Stimulated activated CD8-positive, alpha-beta memory T cell treated with anti-CD3 and anti-CD28 coated beads, Interleukin-15, amount 100 ng/mL, for 1 hour (primary cell): ENCODE measurements at places on chromosomes 5 and 9.

DNA sequence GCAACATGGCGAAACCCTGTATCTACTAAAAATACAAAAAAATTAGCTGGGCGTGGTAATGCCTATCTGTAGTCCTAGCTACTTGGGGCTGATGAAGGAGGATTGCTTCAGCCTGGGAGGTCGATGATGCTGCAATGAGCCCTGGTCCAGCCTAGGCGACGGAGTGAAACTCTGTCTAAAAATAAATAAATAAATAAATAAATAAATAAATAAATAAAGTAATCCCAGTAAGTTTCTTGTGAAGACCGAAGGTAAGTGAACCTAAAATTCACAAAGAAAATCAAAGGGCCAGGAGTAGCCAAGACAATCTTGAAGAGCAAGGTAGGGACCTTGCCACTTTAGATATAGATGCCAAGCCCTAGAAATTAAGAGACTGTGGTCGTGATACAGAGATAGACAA is 68.1 kb upstream of the DHFR start:
- DNase-seq, result no peak

- DNase-seq, result no peak
These were observed 54.4 kb downstream of the ZNF622 start for GRCh38 chr5:16411235-16411634.

- no peak for DNase-seq
These were observed 132.2 kb downstream of the RXRA start for GRCh38 chr9:134458207-134459108.

GRCh38 chr9:92325991-92326500 is 293 bp downstream of the CENPP start:
- DNase-seq, result no peak

- no peak for DNase-seq
These were observed 3.7 kb upstream of the TIFAB start for GRCh38 chr5:135455876-135456237.

- DNase-seq, result no peak
These were observed 147.7 kb downstream of the SREK1 start for GRCh38 chr5:66291771-66292170.

GRCh38 chr5:143244000-143244736 is 159.3 kb downstream of the NR3C1 start:
- no peak for DNase-seq

DNA sequence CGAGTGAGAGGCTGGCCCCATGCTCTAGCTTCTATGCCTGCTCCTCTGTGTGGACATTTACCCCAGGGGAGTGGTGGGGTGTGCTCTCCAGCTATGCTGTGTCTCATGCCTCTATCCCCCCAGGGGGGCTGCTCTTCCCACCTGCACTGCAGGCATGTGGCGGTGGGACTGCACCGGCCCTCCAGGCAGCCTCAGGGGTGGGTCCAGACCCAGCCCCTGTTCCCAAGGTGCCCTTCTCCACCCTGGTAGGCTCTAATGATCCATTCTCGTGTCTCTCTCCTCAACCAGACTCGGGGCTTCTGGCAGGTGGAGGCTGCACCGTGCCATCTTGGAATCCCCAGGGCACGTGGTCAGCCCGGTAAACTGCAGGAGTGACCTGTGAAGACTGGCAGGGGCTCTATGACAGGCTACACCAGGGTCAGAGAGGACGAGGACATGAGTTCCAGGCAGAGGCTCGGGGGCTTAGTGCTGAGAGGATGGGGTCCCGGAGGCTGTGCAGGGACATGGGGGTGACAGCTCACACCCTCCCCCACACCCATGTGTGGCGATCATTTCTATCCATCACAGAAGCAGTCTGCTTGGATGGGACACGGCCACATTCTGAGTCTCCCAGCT is 22.7 kb upstream of the COL5A1 start:
- DNase-seq, result no peak

- DNase-seq, result no peak
These were observed 45.2 kb upstream of the GLIPR2 start for GRCh38 chr9:36091026-36091953.

DNA sequence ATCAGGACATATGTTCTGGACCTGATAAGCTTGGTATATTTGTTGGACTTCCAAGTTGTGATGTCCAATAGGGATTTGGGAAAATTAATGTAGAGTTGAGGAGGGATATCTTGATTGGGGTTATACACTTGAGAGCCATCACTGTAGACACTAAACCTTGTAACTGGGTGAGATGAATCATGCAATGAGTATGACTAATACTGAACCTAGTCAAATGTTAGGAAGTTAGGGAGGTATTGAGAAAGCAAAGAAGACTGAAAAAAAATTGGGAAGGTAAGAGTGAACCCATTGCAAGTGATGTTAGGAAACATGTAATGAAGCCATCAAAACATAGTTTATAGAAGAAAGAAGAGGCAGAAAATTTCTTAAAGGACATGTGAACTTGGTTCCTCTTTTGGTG is 668.4 kb upstream of the CDH9 start:
- no peak for DNase-seq

GRCh38 chr5:40928886-40929448 is 19.7 kb downstream of the C7 start:
- DNase-seq, result no peak

GRCh38 chr5:175325681-175326080 is 118.3 kb downstream of the DRD1 start:
- no peak for DNase-seq

- no peak for DNase-seq
These were observed 117.5 kb upstream of the SHB start for GRCh38 chr9:38186404-38187115.

GRCh38 chr5:137266186-137266585 is 232.9 kb downstream of the SPOCK1 start:
- DNase-seq, result no peak

DNA sequence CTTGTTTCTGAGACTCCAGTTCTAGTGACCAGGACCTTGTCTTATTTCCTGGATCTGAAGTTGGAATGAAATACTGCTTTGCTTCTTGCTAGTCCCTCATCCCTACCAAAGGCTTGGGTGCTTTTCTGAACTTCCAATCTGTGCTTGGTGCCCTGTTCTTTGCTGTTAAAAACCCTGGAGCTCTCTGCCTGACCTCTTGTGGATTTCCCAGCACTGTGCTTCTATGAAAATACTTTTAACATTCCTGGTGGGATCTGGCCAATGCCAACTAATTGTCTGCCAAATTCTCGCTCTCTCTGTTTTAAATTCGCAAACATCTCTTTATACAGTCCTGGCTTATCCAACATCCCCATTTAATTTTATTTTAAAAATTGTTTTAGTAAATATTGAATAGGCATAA is 26.7 kb upstream of the CSNK1G3 start:
- no peak for DNase-seq

DNA sequence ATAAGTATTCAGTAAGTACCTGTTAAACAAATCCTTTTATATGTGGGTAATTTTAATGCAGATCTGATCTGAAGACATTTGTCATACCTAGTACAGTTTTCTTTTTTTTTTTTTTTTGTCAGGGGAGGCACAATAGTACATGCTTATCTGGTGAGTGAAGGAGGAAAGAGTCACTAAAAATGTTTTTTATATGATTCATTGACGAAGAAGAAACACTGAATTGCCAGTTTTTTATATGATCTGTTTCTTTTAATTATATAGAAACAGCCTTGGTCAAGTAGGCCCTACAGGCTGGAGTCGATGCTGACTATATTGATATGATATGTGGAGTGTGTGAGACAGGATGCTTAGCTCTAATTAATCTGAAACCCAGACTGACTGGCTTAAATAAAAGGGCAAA is 315.2 kb downstream of the PSAT1 start:
- no peak for DNase-seq

GRCh38 chr9:109022873-109023272 is 9.6 kb upstream of the CTNNAL1 start:
- DNase-seq, result no peak

DNA sequence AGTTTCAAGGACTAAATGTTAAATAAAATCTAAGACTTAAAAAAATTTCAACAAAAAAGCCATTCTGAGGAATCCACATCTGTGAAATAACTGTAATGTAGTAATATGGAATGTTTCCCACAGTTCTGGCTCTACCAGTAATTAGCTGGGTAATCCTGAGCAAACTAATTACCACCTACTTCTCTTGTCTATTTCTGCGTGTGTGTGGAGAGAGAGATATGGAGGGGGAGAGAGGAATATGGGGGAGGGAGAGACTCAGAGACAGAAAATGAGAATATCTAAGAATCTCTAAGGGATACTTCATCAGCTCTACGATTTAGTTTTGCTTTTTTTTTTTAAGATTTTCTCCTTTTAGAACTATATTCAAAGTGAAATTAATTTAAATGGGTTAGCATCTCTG is 28.0 kb downstream of the TBCA start:
- no peak for DNase-seq

GRCh38 chr9:120974181-120974580 is 47.6 kb upstream of the TRAF1 start:
- DNase-seq, result no peak
